ENCODE measurements at places on chromosomes 3 and 15. TPM values are rescaled to one million over a fixed set of nuclear protein-coding genes. Genes with fewer than 3 reads are reported as not detected.
A peak's percentile ranks its signal among the peaks of the same experiment; 100 is the strongest.

DNA sequence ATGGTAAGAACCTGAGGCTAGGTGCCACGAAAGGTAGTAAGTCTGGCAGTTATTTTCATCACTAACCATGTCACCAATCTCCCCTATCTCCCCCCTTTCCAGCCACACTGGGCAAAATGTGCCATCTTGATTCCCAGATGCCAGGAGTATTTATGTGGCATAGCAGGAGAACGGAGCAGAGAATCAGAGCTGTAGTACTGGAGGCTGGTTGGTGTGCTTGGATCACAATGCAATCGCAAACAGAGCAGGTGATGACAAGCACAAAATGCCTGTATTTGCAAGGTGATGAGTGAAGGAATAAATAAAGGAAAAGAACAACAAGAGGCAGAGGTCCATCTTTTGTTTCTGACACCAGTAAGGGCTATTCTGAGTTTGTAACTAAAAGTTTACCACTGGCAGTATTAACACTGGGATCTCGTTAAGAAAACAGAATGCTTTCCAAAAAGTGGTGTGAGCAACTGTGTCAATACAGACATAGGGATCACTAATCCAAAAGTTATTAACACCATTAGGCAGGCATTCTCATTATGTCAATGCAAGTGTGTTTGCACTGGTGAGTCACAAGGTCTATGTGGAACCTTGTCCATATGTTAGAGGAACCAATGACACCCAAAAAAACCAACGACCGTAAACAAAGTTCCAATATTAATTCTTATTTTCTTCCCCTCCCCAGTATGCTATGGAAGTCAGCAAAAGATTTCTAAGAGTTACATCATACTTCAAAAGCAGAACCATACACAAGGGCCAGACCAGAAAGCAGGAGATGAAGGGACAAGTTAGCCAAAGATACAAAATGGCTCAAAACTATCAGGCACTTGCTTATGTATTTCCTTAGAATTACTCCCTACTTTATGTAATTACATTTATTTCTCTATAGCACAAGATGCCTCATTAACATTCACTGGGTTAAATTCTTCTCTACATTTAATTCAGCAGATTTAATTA lies 556.6 kb downstream of the FOXP1 start:
- H3K27me3 ChIP-seq, result no peaks in the 10 kb centered on the region
- no peak overlapping the region for H3K4me3 ChIP-seq
- no peak overlapping the region for H3K27ac ChIP-seq
- no peak for DNase-seq
- no peaks in the 10 kb centered on the region for H3K36me3 ChIP-seq
- no peaks in the 10 kb centered on the region for H3K4me1 ChIP-seq

The NTRK3 gene
- total RNA-seq, result 1.5 TPM

The KNG1 gene
- total RNA-seq, result not detected

- no peaks in the 10 kb centered on the region for H3K36me3 ChIP-seq
- peak overlapping the region; percentile 72 for H3K27ac ChIP-seq
- DNase-seq, result no peak
- H3K27me3 ChIP-seq, result no peaks in the 10 kb centered on the region
Observed at GRCh38 chr3:95134693-95135413, 1072.0 kb downstream of the NSUN3 start.

DNA sequence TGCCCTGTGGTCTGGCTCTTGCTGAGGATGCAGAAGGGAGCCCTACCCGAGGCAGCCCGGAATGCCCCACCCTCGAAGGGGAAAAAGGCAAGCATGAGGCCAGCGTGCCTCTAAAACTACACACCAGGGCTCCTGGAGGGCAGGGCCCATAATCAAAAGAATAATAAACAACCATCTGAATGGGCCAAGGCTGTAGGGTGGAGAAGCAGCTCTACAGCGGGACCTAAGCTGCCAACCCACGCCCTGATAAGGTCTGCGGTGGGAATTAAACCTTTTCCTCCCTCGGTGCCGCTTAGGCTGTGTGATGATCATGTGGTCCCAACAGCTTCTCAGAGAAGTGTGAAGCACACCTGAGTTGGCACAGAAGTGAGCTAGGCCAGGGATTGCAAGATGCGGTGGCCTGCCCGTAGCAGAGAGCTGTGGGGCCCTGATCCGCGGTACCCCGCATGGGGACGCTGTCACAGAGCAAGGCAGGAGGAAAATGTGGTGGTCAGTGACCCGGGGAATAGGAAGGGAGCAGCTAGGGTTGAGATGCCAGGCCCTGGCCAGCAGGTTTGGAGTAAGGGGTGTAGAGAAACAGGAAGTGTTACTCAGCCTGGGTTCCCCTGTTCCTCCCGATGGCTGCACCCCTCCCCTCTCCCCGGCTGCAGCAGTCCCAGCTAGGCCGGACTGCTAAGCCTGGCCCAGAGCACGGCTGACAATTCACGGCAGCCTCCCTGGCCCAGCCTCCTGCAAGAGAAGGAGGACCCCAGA lies 1.1 kb upstream of the C15orf62 start:
- H3K36me3 ChIP-seq, result peaks cover 12% of the 10 kb centered on the region
- H3K4me1 ChIP-seq, result no peaks in the 10 kb centered on the region
- no peak overlapping the region for H3K27ac ChIP-seq
- H3K4me3 ChIP-seq, result no peak overlapping the region
- DNase-seq, result no peak

GRCh38 chr3:107683447-107683846 lies 160.7 kb downstream of the BBX start:
- H3K4me1 ChIP-seq, result no peaks in the 10 kb centered on the region
- H3K36me3 ChIP-seq, result no peaks in the 10 kb centered on the region
- no peak overlapping the region for H3K4me3 ChIP-seq

- H3K36me3 ChIP-seq, result no peaks in the 10 kb centered on the region
- no peak overlapping the region for H3K27ac ChIP-seq
- DNase-seq, result no peak
- H3K4me1 ChIP-seq, result no peaks in the 10 kb centered on the region
Observed at GRCh38 chr3:58355179-58355578, 22.5 kb downstream of the PXK start.

DNA sequence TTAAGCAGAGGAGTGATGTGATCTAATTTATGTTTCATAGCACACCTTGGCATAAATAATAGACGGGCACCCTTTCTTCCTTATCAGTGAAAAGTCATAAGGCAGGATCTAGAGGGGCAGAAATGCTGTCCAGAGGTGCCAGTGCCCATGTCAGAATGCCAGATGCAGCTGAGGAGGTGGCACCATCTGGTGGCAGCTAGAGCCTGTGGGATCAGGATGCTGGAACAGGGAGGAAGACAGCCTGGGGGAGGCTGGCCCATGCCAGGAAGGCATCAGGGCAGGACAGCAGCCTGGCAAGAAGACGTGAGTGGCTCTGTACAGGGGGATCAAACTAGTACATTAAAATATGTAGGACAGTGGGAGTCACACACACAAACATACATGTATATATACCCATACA lies 16.5 kb downstream of the MYH15 start:
- H3K27ac ChIP-seq, result peak overlapping the region; percentile 41
- H3K4me3 ChIP-seq, result no peak overlapping the region
- no peaks in the 10 kb centered on the region for H3K27me3 ChIP-seq
- H3K4me1 ChIP-seq, result no peaks in the 10 kb centered on the region
- H3K36me3 ChIP-seq, result no peaks in the 10 kb centered on the region
- DNase-seq, result no peak

- peaks cover 39% of the 10 kb centered on the region for H3K4me1 ChIP-seq
- H3K4me3 ChIP-seq, result no peak overlapping the region
- no peaks in the 10 kb centered on the region for H3K36me3 ChIP-seq
- peaks cover 64% of the 10 kb centered on the region for H3K27me3 ChIP-seq
- no peak for DNase-seq
- H3K27ac ChIP-seq, result no peak overlapping the region
Observed at GRCh38 chr3:147408188-147409100, 721 bp upstream of the ZIC1 start.

DNA sequence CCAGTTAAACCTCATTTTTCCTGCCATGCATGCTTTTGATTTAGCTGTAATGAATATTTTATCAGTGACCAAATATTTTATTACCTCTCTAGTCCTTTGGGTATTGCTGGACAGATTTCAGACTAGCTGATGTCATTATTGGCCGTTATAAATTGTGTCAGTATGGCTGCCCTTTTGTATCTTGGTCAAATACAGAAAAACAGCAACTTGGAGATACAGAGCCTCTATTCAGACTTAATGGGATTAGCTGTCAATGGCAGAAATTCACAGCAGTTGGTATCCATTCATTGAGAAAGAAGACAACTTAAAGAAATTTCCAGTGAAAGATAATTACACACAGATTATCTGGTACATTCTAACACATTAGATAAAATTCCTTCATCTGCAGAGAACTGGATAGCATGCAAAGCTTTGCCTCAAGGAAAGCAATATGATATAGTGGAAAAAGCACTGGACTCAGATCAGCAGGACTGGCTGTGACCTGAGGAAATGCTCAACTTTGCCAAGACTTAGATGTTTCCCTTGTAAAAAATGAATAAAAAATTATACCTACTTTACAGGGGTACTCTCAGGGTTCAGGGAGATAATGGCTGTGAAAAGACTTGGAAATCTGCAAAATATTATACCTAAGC lies 20.8 kb downstream of the COL6A6 start:
- H3K27me3 ChIP-seq, result no peaks in the 10 kb centered on the region
- no peak overlapping the region for H3K27ac ChIP-seq
- no peak overlapping the region for H3K4me3 ChIP-seq
- no peak for DNase-seq

- H3K27ac ChIP-seq, result no peak overlapping the region
- H3K27me3 ChIP-seq, result no peaks in the 10 kb centered on the region
- H3K36me3 ChIP-seq, result peaks cover 39% of the 10 kb centered on the region
- no peak overlapping the region for H3K4me3 ChIP-seq
Observed at GRCh38 chr3:142366434-142366833, 81.4 kb downstream of the XRN1 start.

DNA sequence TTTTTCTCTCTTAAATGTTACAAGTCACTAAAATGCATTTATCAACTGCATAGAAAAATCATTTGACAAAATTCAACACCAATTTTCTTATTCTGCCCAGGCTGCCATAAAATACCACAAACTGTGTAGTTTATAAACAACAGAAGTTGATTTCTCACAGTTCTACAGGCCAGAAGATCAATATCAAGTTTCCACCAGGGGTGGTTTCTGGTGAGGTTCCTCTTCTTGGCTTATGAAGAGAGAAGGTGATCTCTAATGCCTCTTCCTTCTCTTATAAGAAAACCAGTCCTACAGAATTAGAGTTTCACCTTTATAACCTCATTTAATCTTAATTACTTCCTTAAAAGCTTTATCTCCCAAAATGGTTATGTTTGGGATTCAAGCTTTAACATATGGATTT lies 10.9 kb upstream of the CD200R1L start:
- H3K4me3 ChIP-seq, result no peak overlapping the region
- H3K27me3 ChIP-seq, result no peaks in the 10 kb centered on the region
- no peaks in the 10 kb centered on the region for H3K4me1 ChIP-seq
- H3K27ac ChIP-seq, result no peak overlapping the region
- no peaks in the 10 kb centered on the region for H3K36me3 ChIP-seq

Data from right atrium auricular region (tissue), 2 donors.